A549 (cell line): ENCODE measurements at places on chromosomes 16 and 17. TPM values are rescaled to one million over a fixed set of nuclear protein-coding genes. Genes with fewer than 3 reads are reported as not detected.

GRCh38 chr17:20315311-20315710, 152.0 kb downstream of the LGALS9B start:
- no peak for DNase-seq

DNA sequence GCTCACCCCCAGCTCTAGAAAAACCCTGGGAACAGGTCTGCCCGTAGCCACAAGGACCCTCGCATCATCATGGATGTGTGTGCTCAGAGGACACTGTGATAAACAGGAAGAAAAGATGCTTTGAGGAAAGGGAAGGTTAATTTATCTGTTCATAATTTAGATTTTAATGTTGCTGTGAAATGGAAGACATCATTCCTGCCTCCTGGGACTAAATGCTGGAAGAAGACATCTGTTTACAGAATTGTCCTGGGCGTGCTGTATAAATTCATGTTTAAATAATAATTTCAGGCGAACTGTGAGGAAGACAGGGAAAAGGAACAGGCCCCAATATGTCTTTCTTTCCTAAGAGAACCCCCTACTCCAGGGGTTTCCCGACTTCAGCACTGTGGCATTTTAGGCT, 112.6 kb downstream of the SHISA6 start:
- no peak for DNase-seq

GRCh38 chr17:82791532-82791931, 39.7 kb downstream of the TBCD start:
- DNase-seq: no peak

DNA sequence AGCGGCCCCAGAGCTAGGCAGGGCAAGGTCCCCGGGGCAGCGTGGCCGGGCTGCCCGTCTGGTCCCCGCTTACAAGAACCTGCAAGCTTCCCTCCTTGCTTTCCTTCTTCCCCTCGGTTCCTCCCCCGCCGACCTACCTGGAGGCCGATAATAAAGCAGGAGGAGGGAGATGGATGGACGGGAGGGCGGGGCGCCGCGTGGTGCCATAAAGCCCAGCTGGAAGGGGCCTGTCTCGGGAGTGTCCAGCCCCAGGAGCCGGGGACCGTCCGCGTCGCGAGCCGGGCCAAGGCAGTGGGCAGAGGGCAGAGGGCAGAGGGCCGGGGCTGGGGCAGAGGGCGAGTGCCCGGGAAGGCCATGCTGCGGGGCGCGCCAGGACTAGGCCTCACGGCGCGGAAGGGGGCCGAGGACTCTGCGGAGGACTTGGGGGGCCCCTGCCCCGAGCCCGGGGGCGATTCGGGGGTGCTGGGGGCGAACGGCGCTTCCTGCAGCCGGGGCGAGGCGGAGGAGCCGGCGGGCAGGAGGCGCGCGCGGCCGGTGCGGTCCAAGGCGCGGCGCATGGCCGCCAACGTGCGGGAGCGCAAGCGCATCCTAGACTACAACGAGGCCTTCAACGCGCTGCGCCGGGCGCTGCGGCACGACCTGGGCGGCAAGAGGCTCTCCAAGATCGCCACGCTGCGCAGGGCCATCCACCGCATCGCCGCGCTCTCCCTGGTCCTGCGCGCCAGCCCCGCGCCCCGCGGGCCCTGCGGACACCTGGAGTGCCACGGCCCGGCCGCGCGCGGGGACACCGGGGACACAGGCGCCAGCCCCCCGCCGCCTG, at the start of gene BHLHA9:
Gene BHLHA9 (plus strand): TSS at position 235 of the 820 bp plus-strand sequence. CDS start 120 bp downstream, at position 355.
- no peak for DNase-seq

DNA sequence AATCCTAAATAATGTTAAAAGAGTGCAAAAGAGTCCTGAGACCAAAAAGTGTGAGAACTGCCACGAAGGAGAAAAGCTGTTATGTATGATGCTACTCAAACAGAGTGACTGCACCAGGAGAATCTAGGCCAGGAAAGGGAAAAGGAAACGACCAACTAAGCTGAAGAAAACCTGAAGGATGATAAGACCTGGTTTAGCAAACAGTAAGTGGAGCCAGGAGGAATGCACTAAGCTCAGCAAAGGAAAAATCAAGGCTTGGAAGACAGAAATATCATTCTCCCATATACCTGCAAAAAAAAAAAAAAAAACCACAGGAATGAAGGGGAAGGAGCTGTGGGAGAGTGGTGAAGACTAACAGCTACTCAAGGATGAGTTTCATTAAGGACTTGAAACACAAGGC, 21.1 kb downstream of the CMC2 start:
- no peak for DNase-seq

DNA sequence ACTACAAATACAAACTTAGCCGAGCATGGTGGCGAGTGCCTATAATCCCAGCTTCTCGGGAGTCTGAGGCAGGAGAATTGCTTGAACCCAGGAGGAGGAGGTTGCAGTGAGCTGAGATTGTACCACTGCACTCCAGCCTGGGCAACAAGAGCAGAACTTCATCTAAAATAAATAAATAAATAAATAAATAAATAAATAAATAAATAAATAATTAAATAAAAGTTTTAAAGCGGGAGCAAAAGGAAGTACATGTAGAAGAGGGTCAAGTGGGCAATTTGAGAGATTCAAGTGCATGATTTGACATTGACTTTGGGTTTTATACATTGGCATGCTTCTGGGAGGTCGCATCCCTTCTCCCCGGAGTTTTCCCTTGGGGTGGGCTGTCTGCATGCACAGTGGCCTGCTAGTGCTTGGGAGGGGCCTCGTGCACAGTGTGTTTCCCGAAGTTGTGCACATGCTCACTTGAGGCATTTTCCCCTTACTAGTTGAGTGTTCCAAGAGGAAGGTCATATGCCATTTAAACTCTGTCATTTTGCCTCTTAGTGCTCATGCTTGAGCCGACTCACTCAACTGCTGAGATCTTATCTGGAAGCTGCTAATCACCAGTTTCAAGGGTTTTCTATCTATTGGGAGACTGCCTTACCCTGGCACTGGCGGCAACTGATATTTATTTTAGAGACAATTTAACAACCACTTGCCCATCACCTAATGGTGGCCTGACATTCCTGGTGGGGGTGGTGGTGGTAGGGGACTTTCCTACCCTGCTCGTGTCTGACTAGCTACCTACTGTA, 193.2 kb upstream of the MPHOSPH6 start:
- no peak for DNase-seq

GRCh38 chr17:71273441-71273840, 847.4 kb upstream of the SOX9 start:
- no peak for DNase-seq

- no peak for DNase-seq
Measured at GRCh38 chr17:40735016-40735415, 20.1 kb downstream of the KRT25 start.

DNA sequence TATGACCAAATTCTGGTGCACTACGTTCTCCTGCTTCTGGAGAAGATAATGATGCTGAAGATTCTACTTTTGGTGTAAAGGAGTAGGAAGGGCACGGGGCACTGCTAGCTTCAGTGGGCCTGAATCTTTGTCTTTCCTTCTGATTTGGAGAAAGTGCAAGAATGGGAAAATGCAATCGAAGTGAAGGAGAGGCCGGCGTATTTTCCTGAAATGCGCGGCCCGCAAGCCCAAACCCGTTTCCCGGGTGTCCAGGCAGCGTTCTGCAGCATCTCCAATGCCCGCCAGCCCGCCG, 372 bp upstream of the NDE1 start:
- DNase-seq: no peak

MPV17L gene
- polyA plus RNA-seq: 3.1 to 3.7 TPM (median 3.7 TPM) in 3 replicates

B3GNT9 gene
- polyA plus RNA-seq: 6.7 to 9.3 TPM (median 9.0 TPM) in 3 replicates

TBX6 gene
- 0.26 to 0.63 TPM (median 0.62 TPM) in 3 replicates for polyA plus RNA-seq

SP6 gene
- 2.0 to 2.3 TPM (median 2.1 TPM) in 3 replicates for polyA plus RNA-seq

KRTAP2-3 gene
- 0.10 TPM in 1 of 3 replicates, not detected in the others for polyA plus RNA-seq
